ENCODE measurements at places on chromosomes 7 and 10.

DNA sequence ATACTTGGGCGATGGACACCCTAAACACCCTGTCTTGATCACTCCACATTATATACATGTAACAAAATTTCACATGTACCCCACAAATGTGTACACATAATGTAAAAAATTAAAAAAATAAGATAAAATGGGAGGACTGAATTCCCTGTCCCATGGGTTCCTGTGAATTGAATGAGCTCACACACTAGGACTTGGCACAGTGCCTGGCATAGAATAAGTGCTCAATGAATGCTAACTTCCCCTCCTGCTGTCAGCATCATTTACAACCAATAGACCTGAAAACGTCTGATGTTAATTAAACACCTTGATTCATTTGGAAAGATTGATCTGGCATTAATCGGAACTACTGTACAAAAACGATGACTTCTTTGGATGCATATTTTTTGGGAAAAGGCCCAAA lies 117.3 kb upstream of the ZNF438 start:
- peaks cover 25% of the 10 kb centered on the region for H3K4me1 ChIP-seq
- no peaks in the 10 kb centered on the region for H3K36me3 ChIP-seq
- no peaks in the 10 kb centered on the region for H3K27me3 ChIP-seq
- H3K4me3 ChIP-seq = no peak overlapping the region

GRCh38 chr10:25017154-25017590 lies 760 bp downstream of the THNSL1 start:
- no peaks in the 10 kb centered on the region for H3K27me3 ChIP-seq
- H3K27ac ChIP-seq = peak overlapping the region; percentile 90
- H3K36me3 ChIP-seq = no peaks in the 10 kb centered on the region
- peak; percentile 7 for DNase-seq
- peaks cover 16% of the 10 kb centered on the region for H3K4me1 ChIP-seq
- H3K4me3 ChIP-seq = peak overlapping the region; percentile 66

DNA sequence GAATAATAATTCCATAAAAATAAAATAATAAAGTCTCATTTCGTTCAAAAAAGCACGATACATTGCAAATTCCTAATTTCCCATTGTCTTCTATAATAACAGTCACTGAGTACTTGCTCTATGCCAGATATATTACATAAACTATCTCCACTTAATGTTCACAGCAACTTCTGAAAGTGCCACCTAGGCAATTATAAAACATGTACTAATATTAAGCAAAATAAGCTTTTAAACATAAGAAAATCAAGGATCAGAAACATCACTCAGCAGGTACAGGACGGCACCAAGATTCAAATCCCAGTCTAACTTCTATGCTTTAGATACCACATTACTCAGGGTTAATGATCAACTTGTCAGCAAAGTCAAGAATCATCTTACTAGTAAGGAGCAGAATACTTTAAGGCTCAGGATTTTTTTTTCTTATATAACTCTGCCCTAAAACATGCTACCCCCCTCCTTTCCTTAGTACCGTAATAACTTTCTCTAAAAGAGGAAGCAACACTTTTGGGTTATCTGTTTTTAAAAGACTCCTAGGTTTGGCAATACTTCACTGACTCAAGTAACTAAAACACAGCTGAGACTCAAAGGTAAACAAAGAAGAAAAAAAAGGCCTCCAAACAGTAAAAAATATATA lies 51.3 kb downstream of the USP6NL start:
- DNase-seq = no peak
- H3K27me3 ChIP-seq = no peaks in the 10 kb centered on the region
- no peak overlapping the region for H3K4me3 ChIP-seq
- no peak overlapping the region for H3K27ac ChIP-seq
- H3K4me1 ChIP-seq = peaks cover 7% of the 10 kb centered on the region

DNA sequence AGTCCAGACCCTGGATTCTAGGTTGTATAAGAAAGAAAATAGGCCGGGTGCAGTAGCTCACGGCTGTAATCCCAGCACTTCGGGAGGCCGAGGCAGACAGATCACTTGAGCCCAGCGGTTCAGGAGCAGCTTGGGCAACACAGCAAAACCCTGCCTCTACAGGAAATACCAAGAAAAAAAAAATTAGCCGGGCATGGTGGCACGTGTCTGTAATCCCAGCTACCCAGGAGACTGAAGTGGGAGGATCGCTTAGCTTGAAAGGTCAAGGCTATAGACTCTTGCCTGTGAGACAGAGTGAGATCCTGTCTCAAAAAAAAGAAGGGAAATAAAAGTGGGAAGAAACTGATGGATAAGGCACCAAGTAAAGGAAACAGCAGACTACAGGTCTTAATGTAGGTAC lies 287.9 kb upstream of the KLF14 start:
- H3K27ac ChIP-seq = no peak overlapping the region

- no peaks in the 10 kb centered on the region for H3K36me3 ChIP-seq
- DNase-seq = no peak
- H3K4me1 ChIP-seq = no peaks in the 10 kb centered on the region
- H3K27ac ChIP-seq = no peak overlapping the region
- no peak overlapping the region for H3K4me3 ChIP-seq
These were observed 20.0 kb downstream of the GNA12 start for GRCh38 chr7:2824026-2824677.

DNA sequence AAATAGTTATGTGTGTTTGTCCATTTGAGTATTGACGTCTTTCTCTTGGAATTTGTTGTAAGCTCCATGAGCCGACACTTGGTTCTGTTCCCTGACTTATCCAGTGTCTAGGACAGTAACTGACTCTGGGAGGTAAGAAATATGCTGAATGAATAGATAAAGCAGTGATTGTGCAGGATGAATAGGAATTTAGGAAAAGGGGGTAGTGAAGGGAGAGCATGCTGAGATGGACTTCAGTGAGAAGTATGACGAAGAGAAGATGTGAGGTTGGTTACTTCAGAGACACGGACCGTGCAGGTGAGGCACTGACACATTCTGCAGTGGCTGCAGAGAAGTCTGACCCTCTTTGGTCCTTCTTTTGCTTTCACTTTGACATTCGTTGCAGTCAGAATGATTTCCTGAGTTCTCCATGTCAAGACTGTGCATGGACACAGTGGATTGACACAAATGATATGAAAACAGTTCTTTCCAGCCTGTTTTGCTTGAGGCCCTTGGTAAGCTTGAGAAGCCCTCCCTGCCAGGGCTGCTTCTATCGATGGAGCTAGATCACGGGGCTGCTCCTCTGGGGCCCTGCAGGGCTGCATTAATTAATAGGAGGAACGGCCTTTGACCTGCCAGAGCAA lies 261.5 kb upstream of the SORCS1 start:
- no peaks in the 10 kb centered on the region for H3K27me3 ChIP-seq
- no peak for DNase-seq
- H3K27ac ChIP-seq = peak overlapping the region; percentile 59
- H3K36me3 ChIP-seq = no peaks in the 10 kb centered on the region

GRCh38 chr10:74738052-74738451 lies 88.3 kb upstream of the KAT6B start:
- H3K27me3 ChIP-seq = no peaks in the 10 kb centered on the region
- DNase-seq = no peak
- H3K36me3 ChIP-seq = no peaks in the 10 kb centered on the region
- H3K4me3 ChIP-seq = no peak overlapping the region

DNA sequence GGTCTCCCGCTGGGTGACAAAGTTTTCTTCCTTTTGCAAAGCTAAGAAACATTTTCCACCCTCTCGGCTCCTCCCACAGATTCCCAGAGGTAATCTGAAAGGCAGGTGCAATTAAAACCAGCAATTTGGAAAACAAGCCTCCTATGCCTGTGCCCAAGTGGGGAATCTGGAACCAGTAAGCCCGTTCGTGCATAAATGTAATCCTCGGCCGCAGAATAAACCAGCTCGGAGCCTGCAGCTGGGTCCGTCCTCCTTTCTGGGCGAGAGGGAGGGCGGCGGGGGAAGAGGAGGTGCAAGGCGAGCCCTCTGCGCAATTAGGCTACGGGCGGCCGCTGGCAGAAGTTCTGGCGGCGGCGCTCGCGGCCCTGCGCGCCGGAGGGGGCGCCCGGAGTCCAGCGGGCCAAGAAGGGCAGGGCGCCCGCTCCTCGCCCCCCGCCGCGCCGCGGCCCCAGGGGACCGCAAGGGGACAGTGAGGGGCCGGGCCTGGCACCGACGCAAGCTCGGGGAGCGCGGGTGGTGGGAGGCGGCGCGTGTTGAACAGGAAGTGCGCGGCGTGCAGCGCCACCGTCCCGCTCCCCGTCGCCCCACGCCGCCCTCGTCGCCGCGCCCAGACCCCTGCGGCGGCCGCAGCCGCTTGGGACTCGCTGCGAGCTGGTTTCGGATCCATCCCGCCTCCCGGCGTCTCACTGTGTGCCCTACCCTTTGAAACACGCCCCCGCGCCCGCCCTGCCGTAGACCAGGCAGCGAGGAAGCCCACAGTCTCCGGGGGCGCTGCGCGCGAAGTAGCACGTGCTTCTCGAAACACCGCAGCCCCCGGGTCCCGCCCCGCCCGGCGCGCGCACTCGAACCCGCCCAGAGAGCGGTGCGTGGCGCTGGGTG lies at the start of gene PRKAG2:
PRKAG2 (minus strand) TSS at position 217 of the 879 bp plus-strand sequence. CDS start 495 bp downstream, outside the sequence.
- peak within 1 kb of the TSS; percentile 77 for H3K4me3 ChIP-seq
- H3K4me1 ChIP-seq = peaks cover 27% of the 10 kb centered on the region
- DNase-seq = peak; percentile 61
- no peaks in the 10 kb centered on the region for H3K36me3 ChIP-seq
- H3K27me3 ChIP-seq = no peaks in the 10 kb centered on the region
- peak within 1 kb of the TSS; percentile 88 for H3K27ac ChIP-seq

GRCh38 chr10:128025437-128025836 lies 100.8 kb downstream of the MKI67 start:
- H3K27me3 ChIP-seq = no peaks in the 10 kb centered on the region
- DNase-seq = no peak
- H3K4me3 ChIP-seq = no peak overlapping the region
- no peak overlapping the region for H3K27ac ChIP-seq
- H3K36me3 ChIP-seq = no peaks in the 10 kb centered on the region

- no peaks in the 10 kb centered on the region for H3K36me3 ChIP-seq
- DNase-seq = no peak
- H3K27me3 ChIP-seq = no peaks in the 10 kb centered on the region
- H3K4me3 ChIP-seq = no peak overlapping the region
- H3K27ac ChIP-seq = no peak overlapping the region
- H3K4me1 ChIP-seq = peaks cover 11% of the 10 kb centered on the region
These were observed 265.1 kb downstream of the HTR7 start for GRCh38 chr10:90592638-90593302.

GRCh38 chr10:122116331-122116730 lies 127.4 kb downstream of the TACC2 start:
- DNase-seq = no peak
- no peaks in the 10 kb centered on the region for H3K27me3 ChIP-seq
- H3K27ac ChIP-seq = no peak overlapping the region
- no peak overlapping the region for H3K4me3 ChIP-seq
- H3K4me1 ChIP-seq = no peaks in the 10 kb centered on the region

- no peak for DNase-seq
- H3K4me1 ChIP-seq = no peaks in the 10 kb centered on the region
- H3K27ac ChIP-seq = no peak overlapping the region
- no peaks in the 10 kb centered on the region for H3K27me3 ChIP-seq
- no peak overlapping the region for H3K4me3 ChIP-seq
These were observed 37.5 kb upstream of the AGK start for GRCh38 chr7:141513720-141514119.

- H3K27me3 ChIP-seq = no peaks in the 10 kb centered on the region
- H3K4me1 ChIP-seq = no peaks in the 10 kb centered on the region
- no peak overlapping the region for H3K27ac ChIP-seq
- H3K36me3 ChIP-seq = no peaks in the 10 kb centered on the region
These were observed 215.1 kb upstream of the SORCS1 start for GRCh38 chr10:107379601-107380000.

DNA sequence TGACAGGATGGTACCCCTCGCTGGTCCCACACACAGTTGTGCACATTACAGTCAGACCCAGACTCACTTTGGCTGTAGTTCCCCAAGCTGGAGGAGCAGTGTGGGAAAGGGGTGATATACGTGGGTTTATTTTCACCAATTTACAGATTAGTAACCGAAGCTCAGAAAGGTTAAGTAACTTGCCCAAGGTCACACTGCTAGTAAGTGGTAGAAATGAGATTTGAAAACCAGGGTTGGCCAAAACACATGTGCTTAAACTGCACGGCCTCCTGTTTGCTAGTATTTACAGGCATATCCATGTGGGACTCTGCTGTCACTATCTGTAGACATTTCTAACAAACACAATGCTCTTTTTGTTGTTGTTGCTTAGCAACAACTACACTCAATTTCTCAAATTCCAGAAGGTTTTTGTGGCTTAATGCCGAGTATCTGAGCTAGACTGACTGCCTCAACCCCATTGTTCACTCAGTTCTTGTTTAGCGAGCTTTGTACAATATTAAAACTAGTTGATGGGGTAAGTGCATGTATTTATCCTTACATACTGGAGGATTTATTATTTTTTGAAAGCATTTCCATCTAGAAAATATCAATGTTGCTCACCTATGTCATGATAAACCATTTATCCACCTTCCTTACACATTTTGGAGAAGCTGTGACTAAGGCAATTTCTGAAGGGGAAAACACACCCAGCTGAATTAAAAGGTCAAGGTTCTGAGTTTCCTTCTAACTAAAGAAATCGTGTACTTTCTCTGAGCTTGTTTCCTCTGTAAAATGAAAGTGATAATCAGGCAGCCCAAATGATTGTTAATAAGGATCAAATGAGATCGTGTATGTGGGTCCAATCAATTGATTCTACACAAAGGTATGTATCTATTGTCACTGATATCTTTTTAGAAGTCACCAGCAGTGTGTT lies 5.3 kb upstream of the TMEM139 start:
- no peaks in the 10 kb centered on the region for H3K36me3 ChIP-seq
- no peaks in the 10 kb centered on the region for H3K27me3 ChIP-seq
- H3K27ac ChIP-seq = peak overlapping the region; percentile 74
- no peak overlapping the region for H3K4me3 ChIP-seq
- H3K4me1 ChIP-seq = peaks cover 24% of the 10 kb centered on the region

- no peak overlapping the region for H3K4me3 ChIP-seq
- no peaks in the 10 kb centered on the region for H3K27me3 ChIP-seq
- no peaks in the 10 kb centered on the region for H3K4me1 ChIP-seq
- H3K27ac ChIP-seq = no peak overlapping the region
- no peak for DNase-seq
These were observed 154.8 kb upstream of the LAMB4 start for GRCh38 chr7:108285003-108285368.

DNA sequence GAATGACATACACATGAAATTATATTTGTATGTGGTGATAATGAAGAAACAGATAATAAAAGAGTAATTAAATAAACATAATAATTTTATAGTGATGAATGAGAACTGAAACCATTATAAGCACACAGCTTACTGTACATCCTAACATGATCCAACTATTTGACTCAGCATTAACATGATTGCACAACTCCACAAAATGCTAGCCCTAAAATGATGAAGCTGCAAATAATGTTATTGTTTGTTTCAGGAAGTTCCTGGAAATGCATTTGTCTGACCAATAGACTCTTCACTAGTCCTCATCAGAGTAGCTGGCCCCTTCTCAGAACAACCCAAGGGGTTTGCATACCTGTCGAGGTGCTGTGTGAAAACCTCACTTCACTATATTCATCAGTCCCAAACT lies 115.5 kb downstream of the RTKN2 start:
- H3K4me3 ChIP-seq = no peak overlapping the region
- no peaks in the 10 kb centered on the region for H3K4me1 ChIP-seq
- H3K27me3 ChIP-seq = no peaks in the 10 kb centered on the region
- no peaks in the 10 kb centered on the region for H3K36me3 ChIP-seq
